SHP77 treated with DMSO at 0.1 percent for 48 hours (cell line): ENCODE measurements at places on chromosomes 1 and 21.

DNA sequence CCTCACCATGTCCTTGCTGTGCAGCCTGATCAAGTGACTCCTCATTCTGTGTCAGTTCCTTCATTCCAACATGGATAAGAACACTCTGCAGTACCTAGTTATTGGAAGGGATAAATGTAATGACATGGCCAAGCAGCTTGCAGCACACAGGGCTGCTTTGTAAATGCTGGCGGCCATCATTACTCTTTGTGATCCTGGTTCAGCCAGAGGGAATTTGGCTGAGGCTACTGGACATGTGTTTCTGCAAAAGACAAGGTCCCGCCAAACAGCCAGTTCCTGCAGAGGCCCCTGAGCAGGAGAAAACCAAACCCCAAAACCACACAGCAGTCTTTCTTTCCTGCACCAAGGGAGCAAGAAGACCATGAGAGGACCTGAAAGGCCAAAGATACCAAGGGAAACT, 495.8 kb downstream of the AJAP1 start:
- no peak for DNase-seq

DNA sequence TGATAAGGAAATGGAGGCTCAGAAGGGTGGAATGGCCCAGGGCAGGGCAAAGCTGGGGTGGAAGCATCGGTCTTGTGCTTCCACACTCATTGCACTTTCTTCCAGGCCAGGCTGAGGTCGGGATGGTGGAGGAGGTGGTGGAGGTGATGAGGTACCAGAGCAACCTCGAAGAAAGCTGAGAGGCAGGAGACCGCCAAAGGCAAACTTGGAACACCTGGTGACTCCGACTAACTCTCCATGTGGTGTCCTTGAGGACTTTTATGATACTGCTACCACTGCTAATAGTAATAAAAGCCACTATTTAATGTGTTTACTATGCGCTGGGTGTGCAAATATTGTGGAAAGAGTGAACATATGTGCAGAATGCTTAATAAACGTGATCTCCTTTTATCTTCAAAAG, 16.9 kb upstream of the BTG2 start:
- DNase-seq = no peak

DNA sequence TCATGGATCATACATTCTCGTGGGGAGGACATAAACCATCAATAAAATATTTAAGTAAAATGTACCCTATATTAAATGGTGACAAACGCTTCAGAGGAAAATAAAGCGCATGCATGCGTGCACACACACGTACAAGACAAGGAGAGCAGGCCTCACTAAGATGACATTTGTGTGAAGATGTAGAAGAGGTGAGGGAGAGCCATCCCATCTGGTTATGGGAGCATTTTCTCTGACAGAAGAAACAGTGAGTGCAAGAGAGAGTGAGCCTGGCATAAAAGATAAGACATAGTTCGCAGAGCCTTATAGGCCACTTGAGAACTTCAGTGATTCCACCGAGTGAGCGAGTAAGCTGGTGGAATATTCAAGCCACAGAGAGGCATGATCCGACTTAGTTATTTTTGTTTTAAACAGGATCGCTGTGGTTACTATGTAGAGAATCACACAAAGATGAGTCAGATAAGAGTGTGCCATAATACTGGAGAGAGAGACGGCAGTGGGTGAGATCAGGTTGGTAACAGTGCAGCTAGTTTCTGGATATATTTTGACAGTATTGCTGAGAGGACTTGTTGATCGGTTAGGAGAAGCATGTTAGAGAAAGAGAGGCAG, 624.2 kb downstream of the PLPP3 start:
- DNase-seq = no peak

DNA sequence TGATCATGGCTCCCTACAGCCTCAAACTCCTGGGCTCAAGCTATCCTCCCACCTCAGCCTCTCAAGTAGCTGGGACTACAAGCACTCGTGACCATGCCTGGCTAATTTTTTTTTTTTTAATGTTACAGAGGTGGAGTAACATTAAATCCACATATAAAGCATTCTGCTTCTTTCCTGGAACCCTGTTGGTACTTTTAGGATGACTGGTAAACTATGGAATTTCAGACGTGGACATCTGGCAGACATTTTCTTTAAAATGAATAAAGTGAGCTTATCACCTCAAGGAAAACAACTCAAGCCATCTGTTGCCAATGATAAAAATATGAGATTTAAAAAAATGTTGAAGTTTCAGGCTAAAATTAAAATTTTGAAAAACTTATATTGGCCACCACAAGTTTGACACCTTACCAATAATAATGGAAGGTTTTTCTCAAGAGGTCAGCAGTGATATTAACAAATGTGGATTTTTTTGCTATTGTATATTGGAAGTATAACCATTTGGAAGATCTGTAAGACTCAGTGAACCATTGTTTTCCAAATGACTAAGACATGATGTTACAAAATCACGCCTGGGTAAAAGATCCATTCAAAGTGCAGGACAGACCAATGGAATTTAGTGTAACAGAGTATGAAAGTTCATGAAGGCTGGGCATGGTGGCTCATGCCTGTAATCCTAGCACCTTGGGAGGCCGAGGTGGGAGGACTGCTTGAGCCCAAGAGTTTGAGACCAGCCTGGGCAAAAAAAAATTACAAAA, 52.7 kb upstream of the EIF4G3 start:
- no peak for DNase-seq

DNA sequence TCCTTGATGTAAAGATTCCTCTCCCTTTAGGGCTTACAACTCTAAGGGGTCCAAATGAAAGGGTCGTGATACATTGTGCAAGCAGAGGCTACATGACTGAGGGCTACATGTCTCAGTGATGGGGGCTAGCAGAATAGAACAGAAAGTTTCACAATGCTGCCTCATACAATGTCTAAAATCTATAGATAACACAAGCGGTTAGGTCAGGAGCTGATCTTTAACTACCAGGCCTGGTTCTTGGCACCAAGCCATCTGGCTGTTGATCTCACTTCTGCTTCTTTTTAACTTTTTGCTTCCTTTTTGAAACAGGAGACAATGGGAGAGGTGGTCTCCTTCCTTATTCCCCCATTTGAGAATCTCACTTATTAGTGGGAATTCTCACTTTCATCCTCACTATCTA, 710.2 kb downstream of the AMY1C start:
- no peak for DNase-seq
